Central memory CD4-positive, alpha-beta T cell (primary cell): ENCODE measurements at places on chromosomes 11 and 22.
A peak's percentile ranks its signal among the peaks of the same experiment; 100 is the strongest.

- DNase-seq: no peak
Observed at GRCh38 chr11:1706634-1707400, 9.8 kb downstream of the KRTAP5-6 start.

DNA sequence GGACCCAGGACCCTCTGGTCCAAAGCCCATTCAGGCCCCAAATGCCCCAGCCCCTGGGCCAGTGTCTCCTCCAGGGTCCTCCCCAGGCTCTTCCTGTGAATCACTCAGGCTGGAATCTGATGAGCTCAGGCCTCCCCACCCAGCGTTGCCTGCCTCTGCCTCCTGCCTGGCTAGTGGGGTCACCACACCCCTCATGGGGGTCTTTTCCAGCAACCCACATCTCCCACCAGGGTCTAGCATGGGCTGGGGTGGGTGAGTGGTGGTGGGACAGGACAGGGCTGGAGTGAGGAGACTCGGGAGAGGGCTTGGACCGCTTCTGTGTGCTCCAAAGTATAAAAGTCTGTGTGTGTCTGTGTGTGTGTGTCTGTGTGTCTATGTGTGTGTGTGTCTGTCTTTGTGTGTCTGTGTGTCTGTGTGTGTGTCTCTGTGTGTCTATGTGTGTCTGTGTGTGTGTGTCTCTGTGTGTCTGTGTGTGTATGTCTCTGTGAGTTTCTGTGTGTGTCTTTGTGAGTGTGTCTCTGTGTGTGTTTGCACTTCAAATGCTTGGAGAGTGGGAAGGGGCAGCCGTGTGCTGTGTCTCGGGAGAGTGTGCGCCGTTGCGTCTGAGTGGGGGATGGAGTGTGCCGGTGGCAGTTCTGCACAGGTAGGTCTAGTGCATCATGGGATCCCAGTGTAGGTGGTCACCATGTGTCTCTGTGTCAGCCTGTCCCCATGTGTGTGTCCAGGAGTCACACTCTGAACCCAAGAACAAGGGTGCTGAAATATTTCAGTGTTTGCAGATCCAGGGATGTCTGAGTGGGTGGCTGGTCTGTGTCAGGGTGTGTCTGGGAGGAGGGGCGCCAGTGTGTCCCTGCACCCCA, 8.8 kb downstream of the RIN1 start:
- no peak for DNase-seq

- no peak for DNase-seq
Observed at GRCh38 chr11:118900535-118901384, 17.1 kb downstream of the CXCR5 start.

DNA sequence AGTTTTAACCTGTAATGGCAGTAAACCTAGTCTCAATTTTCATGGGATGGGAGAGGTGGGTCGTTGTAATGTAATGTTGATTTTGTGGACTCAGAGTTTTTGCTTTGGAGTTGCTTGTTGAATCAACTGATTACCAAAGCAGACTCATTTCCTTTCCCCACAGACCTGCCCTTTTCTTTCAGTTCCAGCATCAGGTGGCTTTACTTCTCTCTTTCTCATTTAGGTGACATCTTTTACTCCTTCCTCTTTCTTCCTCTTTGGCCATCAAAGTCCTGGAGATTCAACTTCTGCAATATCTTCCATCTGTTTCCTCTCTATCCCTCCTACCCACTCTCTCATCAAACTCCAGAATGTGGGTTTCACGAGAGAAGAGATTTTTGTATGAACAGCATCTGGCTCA, 313.9 kb downstream of the TMEM135 start:
- DNase-seq: no peak

DNA sequence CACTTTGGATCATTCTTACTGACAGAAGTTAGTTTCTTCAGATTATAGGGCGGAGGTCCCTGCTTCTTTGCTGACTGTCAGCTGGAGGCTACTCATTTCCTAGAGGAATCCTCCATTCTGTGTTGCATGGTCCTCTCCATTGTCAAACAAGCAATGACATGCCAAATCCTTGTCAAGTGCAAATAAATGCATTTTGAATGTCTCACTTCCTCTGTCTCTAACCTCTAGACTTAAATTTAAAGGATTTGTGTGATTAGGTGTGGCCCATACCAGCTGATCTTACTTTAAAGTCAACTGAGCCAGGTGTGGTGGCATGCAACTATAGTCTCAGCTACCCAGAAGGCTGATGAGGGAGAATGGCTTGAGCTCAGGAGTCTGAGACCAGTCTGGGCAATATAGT, 458.4 kb upstream of the CCDC179 start:
- no peak for DNase-seq

DNA sequence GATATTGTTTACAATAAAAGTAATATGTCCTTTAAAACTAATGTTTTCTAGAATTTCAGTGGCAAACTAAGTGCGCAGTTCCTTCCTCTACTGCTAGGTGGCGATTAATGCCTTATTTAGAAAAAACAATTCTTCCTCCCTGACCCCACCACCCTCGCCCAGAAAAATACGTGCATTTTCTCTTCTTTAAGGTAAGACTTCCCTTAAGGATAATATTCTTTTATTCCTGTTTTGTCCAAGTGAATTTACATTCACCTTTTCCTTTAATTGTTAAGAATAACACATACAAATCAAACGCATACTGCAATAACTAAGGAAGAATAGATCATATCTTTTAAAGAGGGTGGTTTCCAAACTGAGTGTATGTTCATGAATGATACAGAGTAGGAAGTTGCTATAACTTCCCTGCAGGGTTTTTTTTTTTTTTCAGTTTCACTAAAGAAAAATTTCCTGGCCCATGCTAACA, 17.0 kb upstream of the PSMA1 start:
- DNase-seq: peak; percentile 59
